Stimulated activated effector memory CD8-positive, alpha-beta T cell treated with anti-CD3 and anti-CD28 coated beads, Interleukin-12 subunit alpha, Interleukin-12 subunit beta, amount 100 ng/mL, for 72 hours (primary cell): ENCODE measurements at places on chromosomes 3 and 15.

DNA sequence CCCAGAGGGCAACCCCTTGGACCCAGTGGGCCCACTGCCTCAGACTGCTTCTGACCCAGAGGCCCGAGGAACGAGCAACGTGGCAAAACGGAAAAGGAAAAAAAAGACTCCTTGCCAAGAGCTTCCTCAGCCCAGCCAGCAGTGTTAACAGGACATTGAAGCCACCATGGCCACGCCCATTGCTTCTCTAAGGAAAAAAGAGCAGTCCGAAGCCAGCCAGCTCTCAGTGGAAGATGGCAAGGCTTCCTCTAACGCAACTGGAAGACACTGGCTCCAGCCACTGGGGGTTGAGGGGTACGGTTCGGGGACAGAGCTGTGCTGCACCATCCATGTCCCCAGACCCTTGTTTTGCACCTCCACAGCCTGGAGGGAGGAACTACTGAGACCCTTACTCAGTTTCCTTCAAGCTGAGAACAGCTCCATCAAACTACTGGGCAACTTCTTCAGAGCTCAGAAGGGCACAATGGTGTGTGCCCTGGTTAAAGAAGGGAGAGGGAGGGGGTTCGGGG, 10.7 kb downstream of the BMF start:
- DNase-seq: no peak

DNA sequence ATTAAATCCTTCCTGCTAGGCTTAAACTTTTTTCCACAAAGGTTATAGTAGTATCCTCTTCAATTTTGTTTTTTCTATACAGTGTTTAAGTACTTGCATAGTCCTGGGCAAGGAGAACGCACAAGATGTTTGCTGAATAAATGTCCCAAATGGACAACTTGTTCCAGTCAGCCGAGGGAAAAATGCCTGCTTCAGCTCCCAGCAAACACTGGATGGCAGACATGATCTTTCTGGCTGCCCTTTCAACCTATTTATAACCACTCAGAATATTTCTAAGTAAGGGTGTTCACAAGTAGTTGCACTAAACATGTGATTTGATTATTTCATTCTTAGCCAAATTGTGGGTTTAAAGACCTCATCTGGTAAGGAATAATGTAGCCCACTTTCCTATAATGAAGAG, 29.8 kb downstream of the GNB4 start:
- no peak for DNase-seq

DNA sequence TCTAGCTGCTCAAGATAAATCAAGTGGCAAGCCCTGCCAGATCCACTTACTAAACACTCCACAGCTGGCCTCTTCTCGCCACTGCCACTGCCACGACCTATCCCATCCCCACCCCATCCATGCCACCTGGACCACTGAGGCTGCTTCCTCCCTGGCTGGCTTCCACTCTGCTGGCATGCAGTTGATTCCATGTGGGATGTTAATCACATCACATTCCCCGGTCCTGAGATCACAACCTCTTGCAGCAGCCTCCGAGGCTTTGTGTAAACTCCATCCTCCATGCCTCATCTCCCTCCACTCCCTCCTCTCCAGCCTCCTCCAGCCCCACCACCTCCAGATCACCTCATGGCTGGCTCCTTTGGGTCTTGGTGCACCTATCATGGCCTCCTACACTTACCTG, 7.7 kb downstream of the NCKIPSD start:
- DNase-seq: no peak

GRCh38 chr3:3191675-3192285, 12.3 kb upstream of the CRBN start:
- no peak for DNase-seq

DNA sequence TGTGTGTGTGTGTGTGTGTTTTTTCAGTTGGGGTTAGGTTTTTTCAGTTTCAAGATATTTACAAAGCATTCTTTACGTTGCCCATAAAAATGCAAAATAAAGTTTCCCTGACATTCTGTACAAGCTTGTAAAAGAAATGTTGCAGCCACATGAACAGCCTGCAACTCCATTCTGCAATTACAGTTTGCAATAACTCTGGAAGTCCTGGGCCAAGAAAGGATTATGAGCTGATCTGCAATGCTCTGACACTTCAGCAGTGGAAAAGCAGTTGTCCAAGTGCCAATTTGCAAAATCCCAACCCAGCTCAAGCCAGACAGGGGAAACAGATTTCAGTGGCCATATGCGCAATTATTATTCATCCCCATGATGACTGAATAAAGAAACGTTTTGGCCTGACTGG, 322.1 kb downstream of the MEX3B start:
- no peak for DNase-seq

GRCh38 chr15:50210462-50211157, 28.6 kb downstream of the SLC27A2 start:
- DNase-seq: no peak

DNA sequence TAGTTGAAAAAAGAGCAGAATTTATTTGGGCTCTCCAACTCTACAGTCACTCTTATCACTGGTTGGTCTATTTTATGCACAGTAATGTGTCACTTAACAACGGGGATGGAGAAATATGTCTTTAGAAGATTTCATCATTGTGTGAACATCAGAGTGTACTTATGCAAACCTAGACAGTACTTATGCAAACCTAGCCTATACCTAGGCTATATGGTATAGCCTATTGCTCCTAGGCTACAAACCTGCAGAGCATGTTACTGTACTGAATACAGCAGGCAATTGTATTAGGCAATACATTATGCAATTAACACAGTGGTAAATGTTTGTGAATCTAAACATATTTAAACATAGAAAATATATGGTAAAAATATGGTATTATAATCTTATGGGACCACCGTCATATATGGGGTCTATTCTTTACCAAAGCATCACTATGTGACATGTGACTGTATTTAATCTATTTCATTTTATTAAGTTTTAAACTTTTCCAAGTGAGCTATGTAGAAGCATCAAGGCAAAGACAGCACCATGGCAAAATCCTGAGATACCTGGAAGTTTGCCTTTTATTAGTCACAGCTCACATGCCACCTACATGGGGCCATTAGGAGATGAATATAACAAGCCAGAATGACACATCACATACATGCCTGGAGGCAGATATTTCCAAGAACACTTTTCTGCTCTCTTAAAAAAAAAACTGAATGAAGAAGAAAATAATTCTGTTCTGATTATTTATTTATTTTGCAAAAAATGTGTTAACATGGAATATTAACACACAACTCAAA, 537.4 kb downstream of the TUSC7 start:
- DNase-seq: no peak

DNA sequence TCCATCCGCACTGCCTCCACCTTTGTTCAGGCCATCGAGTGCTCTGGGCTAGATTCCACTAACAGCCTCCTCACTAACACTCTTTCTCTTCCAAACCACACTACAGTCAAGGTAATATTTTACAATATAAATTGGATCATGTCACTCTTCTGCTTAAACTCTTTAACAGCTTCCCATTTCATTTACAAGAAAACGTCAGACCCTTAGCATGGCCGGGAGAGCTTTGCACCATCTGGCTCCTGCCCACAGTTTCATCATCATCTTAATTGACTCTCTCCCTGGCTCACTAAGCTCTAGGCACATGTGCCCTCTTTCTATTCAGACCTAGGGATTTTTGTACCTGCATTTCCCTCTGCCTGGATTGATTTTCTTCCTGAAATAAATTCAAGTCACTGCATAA, 354.7 kb downstream of the FGF12 start:
- DNase-seq: no peak

- no peak for DNase-seq
Measured at GRCh38 chr3:60729056-60729455, 522.2 kb downstream of the FHIT start.

- no peak for DNase-seq
Measured at GRCh38 chr3:140767566-140767965, 89.7 kb downstream of the TRIM42 start.

GRCh38 chr3:127008236-127008635, 25.3 kb downstream of the PLXNA1 start:
- DNase-seq: no peak

DNA sequence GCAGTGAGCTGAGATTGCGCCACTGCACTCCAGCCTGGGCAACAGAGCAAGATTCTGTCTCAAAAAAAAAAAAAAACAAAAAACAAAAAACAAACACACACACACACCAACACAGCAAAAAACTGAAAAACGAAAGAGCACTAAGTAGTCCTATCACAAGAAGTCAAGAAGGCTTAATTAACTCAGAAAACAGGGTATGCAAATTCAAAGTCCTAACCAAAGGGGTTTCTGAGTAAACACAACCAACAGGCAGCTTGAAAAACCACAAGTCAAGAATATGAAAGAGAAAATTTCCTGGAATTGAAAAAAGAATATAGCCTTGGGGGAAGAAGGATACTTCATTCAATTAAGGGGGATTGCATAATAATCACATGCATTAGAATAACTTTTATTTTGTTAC, 37.7 kb upstream of the PARP14 start:
- DNase-seq: no peak
